ENCODE measurements at places on chromosomes 12 and 14.

DNA sequence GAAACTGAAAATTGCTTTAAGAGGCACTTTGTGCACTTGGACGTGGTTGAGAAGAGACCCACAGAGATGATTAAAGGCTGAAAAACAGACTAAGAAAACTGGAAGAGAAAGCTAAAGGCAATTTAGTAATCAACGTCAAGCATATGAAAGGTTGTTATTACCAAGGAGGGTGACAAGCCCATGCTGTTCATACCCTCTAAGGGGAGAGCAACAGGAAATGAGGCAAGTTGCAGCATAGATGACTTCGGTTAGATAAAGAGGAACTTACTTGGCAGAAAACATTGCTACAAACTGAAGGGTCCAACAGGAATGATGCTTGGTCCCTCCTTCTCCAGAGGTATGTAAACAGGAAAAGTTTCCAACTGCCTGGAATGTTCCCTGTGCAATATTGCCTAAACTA lies 107.8 kb downstream of the DUSP6 start:
- no peak for DNase-seq

GRCh38 chr14:69996216-69996615 lies 117.0 kb downstream of the SMOC1 start:
- no peak for DNase-seq

DNA sequence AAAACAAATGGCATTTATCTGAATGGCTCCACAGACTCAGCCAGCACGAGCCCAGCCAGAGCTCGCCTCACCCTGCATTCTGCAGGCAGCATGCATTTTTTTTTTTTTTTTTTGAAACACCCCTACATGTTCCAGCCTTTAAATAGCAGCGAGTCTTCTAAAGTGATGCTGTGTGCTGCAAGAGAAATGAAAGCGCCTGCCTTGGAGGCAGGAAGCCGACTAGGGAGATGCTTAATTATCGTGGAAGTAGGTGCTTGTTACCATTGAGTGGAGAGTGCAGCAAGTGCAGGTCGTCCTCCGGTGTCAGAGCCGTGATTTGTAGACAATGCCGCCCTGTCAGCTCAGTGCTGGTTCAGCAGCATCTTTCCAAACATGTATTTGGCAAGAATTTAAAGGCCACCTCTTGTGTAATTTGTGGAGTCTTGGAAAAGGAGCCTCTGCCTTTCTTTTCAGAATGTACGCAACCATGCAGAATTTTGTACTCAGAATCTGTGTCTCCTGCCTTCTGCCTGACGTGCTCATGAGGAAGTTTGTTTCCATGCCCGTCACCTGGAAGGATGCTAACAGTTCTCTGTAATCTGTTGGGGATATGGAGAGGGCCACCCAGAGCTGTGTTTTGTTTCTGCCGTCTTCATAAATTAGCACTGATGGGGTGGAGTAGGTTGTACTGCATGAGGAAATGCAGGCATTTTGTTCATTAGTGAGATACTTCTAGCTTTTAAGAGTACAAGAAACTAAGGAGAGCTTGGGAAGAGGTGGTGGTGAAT lies 345.9 kb upstream of the RGS6 start:
- no peak for DNase-seq

GRCh38 chr12:124273630-124274029 lies 21.3 kb upstream of the RFLNA start:
- DNase-seq: no peak

- DNase-seq: no peak
Observed at GRCh38 chr12:93279565-93280412, 97.9 kb upstream of the NUDT4 start.

DNA sequence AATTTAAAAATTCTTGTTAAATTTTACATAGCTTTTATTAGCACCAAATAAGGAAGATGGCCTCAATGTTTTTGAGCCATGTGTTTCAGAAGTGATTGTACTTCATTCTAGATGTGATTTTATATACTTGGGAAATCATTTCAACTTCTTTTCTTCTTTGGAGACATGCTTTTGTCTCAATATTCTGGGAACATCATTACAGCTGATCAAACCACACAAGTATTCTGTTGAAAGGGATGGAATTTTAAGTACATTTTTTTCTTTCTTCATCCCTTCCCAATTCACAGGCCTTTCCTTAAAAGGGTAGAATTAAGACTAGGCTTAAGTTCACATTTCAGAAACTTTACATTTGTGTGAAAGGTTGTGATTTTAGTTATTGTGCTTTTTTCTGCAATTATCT lies 66.4 kb downstream of the PAPOLA start:
- no peak for DNase-seq

- no peak for DNase-seq
Observed at GRCh38 chr12:71475280-71475679, 35.7 kb downstream of the LGR5 start.

- no peak for DNase-seq
Observed at GRCh38 chr12:78191611-78192010, 360.9 kb downstream of the NAV3 start.

All from left lobe of liver (tissue), 2 donors.